ENCODE measurements at places on chromosomes 6 and 20.

GRCh38 chr6:34556031-34556471, at the start of gene SPDEF:
Gene SPDEF, minus strand, starts transcription at chr6:34556329. Its CDS starts 11,874 bp downstream, at chr6:34544455.
- peak; percentile 21 for DNase-seq

- peak; percentile 87 for DNase-seq
Measured at GRCh38 chr6:43702534-43703440, 15.2 kb upstream of the MRPS18A start.

DNA sequence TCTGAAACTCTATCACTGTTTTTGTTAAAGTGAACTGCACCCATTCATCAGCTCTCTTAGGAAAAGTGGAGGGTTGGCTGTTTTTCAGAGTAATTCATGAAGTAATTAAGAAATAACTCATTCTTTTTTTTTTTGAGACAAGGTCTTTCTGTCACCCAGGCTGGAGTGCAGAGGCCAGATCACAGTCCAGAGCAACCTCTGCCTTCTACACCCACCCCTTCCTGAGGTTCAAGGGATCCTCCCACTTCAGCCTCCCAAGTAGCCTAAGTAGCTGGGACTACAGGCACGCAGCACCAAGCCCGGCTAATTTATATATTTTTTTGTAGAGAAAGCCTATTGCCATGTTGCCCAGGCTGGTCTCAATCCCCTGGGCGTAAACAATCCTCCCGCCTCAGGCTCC, 2.6 kb downstream of the ZNFX1 start:
- DNase-seq: no peak

DNA sequence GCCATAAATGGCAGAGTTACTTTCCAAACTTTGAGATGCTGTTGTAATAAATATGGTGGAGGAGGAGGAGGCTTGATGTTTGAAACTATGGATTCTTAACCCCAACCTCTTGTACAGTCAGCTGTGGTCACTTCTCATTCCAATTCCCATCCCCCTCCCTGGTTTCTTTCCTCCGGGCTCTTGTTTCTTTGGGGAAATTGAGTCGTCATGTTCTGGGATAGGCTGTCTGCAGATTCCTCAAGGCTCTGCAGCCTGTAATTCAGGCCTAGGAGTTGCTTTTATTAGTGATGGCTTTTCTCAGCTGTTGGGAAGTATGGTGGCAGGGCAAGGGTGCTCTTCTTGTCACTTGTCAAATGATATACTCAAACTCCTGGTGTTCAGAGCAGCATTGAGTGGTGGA, 2.6 kb downstream of the PTK7 start:
- DNase-seq: peak; percentile 84

- DNase-seq: no peak
Measured at GRCh38 chr6:44040786-44041185, 86.5 kb downstream of the MRPL14 start.

DNA sequence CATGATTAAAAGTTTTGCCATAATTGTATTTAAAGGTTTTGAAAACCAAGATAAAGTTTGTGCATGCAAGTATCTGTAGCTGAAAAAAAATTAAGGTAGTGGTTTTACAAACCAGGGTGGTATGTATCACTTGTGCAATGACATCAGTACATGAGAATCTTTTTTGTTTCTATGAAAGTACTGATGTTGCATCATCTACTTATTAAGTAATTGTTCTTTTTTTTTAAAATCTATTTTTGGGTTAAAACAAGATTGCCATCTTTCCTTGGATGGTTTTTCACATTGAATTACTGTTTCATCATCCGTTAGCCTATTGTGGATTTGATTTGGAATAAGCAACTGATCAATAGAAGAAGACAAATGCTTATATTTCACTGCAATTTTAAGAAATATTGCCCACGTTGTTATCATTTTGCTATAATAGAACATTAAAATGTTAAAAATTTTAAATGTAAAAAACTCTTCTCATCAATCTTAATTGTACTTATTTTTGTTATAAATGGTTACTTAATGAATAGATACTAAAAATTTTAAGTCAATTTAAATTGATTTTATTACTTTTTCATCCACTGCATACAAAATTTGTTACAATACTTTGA, 39.8 kb upstream of the TAGAP start:
- peak; percentile 89 for DNase-seq

- peak; percentile 97 for DNase-seq
Measured at GRCh38 chr6:160972111-160972510, 19.5 kb upstream of the MAP3K4 start.

DNA sequence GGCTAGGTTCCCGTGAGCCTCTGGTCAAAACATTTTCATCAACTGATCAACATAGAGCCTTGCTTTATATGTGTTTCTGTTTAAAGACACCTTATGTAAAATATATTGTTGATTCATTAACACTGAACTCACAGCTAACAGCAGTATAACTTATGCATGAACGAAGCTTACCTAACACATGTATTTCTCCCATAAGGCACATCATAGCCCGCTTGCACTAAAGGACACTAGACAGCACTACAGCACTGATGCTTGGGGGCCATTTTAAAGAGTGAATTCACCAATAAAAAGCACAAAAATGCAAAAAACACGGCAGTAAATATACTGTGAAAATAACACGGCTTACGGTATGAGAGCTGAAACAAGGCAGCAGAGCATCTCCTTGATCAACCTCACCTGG, 4.0 kb downstream of the FLOT1 start:
- no peak for DNase-seq

GRCh38 chr6:151561238-151561637, 67.4 kb downstream of the CCDC170 start:
- DNase-seq: peak; percentile 7

GRCh38 chr6:140684776-140685550, 1310.5 kb upstream of the CITED2 start:
- no peak for DNase-seq

DNA sequence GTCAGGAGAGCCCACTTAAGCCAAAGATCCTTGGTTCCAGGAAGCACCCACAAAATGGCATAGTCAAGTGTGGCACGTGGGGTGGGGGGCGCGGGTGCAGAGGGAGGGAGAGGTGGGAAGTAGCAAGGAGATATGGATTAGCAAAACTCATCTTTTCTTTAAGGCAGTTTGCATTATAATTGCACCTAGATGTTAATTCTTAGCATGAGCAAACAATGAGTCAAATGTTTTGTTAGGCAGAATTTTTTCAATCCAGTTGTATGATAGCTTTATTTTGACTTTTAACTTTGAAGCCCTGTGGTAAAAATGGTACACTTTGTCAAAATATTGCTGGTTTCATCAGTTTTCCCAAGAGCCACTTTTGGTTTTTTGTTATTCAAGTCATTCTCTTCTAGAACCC, 15.0 kb downstream of the SCAND1 start:
- DNase-seq: no peak

- no peak for DNase-seq
Measured at GRCh38 chr6:16132909-16133308, 4.0 kb downstream of the MYLIP start.

DNA sequence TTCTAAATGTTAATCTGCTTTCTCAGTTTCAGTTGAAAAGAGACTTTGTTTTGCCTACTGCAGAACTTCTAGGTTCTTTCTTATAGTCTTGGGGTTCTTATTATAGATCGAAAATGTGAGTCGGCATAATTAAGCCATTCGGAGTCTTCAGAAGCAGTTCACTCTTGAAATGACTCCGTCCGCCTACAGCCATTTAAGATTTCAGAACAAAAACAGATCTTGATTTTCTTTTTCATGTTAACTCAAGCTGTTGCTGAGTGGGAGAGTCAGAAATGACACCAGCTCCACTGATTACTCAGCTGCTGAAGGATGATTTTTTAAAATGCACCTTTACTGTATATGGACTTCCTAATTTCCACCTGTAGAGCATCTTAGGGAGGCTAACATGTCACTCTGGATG, 15.9 kb downstream of the PRDM1 start:
- no peak for DNase-seq

- peak; percentile 33 for DNase-seq
Measured at GRCh38 chr20:35870541-35871258, 83.6 kb downstream of the SCAND1 start.

DNA sequence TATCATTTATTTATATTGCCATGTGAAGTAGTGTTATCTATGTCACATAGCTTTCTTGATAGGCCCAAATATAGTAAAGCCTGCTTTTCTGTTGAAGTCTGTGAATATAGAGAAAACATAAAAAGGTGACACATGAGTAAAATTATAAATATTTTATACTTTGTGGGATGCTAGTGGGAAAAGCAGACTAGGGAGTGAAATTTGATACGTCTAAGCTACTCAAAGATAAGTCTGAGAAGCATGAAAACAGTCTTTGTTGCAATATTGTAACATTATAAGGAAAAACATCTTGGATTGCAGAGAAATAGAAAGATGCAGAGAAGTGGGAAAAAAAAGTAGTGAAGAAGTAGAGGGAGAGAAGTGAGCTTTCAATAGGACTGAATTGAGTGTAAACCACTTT, 75.4 kb downstream of the ZNF292 start:
- peak; percentile 19 for DNase-seq

DNA sequence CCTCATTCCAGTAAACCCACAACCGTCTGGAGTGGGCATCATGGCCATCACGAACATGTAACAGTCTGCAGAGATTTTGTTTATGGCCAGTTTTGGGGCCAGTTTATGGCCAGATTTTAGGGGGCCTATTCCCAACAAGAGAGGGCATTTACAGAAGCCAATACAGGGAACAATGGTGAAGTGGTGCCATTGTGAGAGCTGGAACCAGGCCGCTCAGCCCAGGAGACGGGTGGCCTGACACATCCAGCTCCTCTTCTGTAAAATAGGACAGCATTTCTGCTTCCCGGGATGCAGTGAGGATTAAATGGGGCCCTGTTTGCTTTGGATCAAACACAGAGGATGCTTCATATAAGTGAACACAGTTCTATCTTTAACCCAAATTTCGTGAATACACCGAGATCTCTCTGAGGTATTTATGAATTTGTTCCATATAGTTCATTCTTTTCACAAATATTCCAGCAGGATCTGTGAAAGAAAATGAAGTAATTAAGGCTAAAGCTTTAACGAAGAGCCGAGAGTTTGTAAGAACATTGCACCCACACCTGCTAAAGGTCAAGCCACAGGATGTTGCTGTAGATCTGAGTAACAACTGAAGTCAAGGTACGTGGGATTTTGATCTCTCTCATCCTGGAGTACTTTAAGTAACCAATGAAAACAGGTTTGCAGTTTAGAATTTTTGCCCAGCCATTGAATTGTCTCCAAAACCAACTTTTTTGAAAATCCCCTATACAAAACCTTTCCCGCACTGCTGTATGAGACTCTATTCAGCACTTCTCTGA, 14.5 kb upstream of the SIRPG start:
- no peak for DNase-seq

- DNase-seq: peak; percentile 61
Measured at GRCh38 chr6:71466362-71466761, 177.8 kb downstream of the OGFRL1 start.

GRCh38 chr6:56255349-56255748, 8.0 kb upstream of the COL21A1 start:
- peak; percentile 32 for DNase-seq

DNA sequence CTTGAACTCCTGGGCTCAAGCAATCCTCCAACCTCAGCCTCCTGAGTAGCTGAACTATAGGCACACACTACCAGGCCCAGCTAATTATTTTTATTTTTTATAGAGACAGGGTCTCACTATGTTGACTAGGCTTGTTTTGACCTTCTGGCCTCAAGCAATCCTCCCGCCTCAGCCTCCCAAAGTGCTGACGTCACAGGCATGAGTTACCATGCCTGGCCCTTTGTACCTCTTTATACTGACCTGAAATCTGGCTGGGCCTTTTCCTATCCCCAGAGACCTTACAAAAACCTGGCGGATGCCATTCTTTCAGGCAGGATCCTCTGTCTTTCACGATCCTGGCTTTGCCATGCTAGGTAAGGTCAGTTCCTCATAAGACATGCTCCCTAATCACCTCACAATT, 11.5 kb downstream of the WFDC3 start:
- no peak for DNase-seq

DNA sequence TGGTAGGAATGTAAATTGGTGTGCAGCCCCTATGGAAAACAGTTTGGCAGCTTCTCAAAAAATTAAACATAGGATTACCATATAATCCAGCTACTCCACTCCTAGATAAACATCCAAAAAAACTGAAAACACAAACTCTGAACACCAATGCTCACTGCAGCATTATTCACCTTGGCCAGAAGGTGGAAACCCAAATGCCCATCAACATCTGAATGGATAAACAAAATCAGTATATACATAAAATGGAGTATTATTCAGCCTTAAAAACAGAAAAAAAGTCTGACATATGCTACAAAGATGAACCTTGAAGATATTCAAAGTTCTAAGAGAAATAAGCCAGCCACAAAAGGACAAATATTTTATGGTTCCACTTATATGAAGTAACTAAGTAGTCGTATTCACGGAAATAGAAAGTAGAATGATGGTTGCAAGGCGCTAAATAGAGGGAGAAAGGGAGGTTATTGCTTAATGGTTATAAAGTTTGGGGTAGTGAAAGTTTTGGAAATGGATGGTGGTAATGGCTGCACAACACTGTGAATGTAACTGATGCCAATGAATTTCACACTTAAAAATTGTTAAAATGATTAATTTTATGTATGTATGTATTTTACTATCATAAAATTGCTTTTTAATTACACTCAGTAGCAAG, 4.0 kb downstream of the PHF10 start:
- DNase-seq: no peak

DNA sequence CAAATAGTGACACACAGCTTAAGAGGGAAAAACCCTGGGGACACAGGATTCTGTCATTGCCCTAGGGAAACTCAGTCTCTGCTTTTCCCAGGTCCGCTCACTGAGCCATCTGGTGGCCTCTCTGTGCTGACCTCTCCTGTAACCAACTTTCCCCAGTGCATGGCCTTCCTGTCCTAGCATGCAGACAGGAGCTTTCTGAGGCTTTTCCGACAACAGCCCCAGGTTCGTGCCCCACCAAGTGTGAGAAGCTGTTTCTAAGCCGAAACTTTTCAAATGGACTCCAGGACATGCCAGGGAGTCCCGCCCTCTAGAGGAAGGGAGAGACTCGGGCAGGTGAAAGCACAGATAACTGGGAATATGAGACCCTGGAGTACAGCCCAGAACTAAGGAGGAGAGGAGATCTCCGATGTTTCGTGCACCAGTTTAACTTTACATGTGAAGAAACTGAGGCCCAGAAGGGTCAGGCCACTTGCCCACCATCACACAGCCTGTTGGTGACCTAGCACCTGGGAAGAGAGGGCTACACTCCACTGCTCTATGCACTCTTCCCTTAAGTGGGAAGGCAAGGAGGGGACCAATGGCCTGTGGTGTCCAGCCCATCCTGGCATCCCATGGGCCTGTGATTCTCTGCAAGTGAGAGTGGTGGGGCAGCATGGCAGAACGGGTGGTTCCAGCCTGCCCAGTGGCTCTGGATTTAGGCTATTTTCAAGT, 46.2 kb downstream of the RPP40 start:
- no peak for DNase-seq

DNA sequence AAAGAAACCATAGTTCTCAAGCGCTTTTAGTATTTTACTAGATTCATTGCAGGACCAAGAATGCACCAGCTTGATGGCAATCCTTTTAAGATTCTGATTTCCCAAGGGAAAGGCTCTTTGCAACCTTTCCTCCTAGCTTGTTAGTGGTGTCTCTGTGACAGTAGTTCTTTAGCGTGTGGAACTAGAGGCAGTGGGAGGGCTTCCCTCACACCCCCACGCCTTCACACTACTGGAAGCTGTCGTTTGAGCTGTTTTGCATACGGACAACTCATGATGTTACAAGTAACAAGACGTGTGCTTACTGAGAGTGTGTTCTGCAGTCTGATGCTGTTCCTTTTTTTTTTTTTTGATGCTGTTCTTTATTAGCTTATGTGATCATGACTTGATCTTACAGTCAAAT, 34.1 kb downstream of the EYA4 start:
- no peak for DNase-seq

Measured in choroid plexus epithelial cell (primary cell).